ENCODE measurements at places on chromosomes 12 and 14. TPM values are rescaled to one million over a fixed set of nuclear protein-coding genes. Genes with fewer than 3 reads are reported as not detected.

DNA sequence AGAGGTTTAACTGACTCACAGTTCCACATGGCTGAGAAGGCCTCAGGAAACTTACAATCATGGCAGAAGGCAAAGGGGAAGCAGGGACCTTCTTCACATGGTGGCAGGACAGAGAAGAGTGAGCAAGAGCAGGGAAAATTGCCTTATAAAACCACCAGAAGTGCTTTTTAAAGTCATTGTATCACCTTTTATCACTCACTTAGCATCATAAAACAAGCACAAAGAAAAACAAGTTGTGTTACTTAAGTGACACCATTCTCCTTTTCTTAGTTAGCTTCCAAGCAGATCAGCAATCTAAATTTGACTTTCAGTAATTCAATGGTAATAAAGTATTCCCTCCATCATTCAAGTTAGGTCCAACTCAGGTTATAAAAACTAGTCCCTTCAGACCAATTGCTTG, 28.5 kb downstream of the OSBPL8 start:
- no peak for DNase-seq

GRCh38 chr14:94469261-94469660, 6.7 kb downstream of the SERPINA9 start:
- DNase-seq: no peak

The SMIM10L1 gene
- 12.6 TPM for total RNA-seq

The LRTM2 gene
- 1.4 TPM for total RNA-seq
